ENCODE measurements at places on chromosomes 12 and 14.

DNA sequence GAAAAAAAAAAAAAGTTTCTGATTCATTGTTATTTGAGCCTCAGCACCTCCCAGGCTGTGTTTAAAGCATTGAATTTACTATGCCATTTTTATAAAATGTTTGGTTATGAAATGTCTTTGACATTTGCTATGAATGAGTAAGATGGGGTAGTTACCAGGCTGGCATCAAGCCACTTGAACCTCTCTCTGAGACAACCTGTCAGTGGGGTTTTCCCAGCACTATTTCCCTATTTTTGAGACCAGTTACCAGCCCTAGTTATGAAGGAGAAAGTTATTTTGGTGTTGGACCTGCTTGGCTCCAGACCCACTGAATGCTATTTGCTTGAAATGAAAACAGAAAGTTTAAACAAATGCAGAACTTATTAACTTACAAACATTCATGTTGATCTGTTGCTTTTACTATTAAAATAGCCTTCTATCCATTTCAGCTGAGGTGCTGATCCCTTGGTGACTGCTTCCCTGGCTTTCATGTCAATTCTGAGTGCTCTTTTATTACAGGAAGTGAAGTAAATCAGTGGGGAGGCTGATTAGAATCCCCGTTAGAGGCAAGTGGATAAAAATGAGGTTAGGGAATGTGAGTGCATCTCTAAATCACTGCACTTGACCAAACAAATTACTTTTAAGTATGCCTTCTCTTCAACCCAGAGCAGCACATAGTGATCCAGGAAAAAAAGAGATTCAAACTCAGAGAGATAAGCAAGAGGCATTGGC is 37.8 kb downstream of the LLPH start:
- no peak for DNase-seq

DNA sequence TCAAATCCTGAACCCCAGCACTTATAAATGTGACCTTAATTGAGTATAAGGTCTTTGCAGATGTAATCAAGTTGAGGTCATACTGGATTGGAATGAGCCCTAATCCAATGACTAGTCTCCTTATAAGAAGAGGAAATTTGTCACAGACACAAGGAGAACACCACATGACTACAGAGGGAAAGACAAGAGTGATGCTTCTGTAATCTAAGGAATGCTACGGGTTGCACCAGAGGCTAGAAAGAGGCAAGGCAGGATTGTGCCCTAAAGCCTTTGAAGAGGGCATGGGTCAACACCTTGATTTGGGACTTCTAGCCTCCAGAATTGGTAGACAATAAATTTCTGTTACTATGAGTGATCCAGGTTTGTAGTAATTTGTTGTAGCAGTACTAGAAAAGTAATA is 135.0 kb downstream of the FOXG1 start:
- no peak for DNase-seq

DNA sequence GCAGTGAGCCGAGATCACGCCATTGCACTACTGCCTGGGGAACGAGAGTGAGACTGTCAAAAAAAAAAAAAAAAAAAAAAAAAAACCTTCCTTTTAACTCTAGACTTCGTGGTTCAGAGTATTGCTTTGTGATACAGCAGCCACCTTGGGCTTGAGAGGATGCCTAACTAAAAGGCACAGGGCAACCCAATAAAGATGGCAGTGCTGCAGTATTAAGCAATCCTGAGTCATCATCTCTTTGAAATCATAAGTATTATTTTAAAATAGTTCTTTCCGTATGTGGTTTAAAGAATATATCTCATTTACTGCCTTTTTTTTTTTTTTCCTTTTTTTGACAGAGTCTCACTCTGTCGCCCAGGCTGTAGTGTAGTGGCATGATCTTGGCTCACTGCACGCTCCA is 116.1 kb downstream of the PLEKHA5 start:
- no peak for DNase-seq

DNA sequence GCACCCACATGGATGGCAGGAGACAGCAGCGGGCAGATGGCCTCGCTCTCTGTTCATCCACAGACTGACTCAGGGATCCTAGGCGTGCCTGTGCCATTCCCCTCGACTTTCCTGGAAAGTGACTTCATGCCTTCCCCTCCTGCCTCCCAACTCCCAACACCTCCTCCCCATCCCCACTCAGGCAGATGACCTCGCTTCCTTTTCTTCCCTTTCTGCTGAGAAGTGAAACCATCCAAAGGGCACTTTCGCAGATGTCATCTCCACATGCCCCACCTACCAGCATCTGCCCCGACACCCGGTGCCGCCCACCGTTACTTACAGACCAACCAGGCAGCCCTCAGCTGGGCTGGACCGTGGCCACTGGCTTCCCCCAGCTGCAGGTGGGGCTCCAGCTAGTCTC is 29.6 kb downstream of the BEGAIN start:
- DNase-seq, result no peak

DNA sequence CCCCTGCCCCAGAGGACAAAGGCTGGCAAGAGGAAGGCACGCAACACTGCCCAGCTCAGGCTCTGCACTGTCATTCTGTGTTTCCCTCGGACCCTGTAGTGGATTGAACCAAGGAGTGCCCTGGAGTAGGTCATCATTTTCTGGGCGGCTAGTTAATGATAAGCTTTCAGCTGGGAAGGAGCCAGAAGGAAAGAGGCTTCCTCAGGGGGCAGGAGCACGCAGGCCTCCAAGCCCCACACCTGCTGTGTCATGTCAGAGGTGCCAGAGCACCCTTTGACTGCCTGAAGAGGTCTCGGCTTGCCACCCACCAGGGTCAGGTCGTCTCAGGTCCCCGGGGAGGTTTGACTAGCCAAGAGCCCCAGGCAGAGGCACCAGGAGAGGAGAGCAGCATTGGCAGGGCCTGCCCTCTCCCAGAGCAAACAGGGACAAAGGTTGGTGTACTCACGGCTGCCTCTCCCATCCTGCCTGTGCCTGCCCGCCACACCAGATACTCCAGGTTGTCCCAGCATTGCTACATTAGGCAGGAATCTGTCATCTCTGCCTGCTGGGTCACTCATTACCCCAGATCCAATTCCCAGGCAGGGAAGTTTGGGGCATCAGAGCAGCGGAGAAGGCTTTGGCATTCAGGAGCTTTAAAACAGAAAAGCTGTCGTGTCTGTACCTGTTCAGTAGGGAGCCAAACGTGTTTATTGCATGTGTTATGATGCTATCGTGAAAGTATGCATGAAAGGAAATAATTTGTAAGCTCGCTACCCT is 33.5 kb upstream of the ATP2A2 start:
- no peak for DNase-seq

DNA sequence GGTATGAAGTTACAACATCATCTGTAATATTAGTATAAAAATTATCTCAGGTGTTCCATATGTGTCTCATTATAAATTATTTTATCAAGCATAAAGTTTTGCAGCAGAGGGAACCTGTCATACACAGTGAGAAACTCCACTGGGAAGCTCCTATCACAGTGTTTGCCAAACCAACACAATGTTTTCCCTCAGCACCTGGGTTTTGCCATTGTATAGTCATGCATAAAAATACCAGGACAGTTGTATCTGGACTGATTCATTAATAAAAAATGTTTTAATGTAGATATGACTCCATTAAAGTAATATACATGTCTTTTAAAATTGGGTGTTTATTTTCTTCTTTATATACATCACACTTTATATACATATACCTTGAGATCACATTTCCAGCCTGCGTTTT is 56.6 kb downstream of the METTL25 start:
- no peak for DNase-seq

DNA sequence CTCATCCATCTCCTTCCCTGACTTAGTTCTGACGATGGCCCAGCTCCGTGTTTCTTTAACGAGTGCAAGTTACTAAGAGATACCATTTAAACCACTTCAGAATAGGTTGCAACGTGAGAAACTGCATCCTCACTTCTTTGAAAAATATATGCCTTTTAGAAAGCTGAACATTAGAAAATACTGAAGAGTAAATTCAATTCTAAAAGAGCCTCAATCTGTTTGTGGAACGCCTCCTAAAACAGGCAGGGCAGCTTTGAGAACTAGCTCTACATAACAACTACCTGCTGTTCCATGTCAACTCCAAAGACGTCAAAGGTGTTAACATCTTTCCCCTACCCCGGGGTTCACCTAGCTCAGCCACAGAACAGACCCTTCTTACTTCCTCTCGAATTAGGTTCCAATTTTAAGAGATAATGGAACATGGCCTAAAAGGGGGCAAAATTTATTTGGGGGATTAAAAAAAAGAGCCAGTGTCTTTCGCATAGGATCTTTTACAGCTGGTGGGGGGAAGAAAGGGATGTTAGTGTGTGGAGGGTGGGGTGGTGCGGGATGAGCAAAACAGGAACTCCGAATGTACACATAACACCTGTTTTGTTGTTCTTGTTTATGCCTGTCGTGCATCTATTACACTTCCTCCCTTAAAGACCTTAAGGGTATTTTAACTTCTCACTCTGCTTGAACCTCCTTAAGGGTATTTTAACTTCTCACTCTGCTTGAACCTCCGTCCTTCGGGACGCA is 3.3 kb downstream of the BHLHE41 start:
- no peak for DNase-seq

DNA sequence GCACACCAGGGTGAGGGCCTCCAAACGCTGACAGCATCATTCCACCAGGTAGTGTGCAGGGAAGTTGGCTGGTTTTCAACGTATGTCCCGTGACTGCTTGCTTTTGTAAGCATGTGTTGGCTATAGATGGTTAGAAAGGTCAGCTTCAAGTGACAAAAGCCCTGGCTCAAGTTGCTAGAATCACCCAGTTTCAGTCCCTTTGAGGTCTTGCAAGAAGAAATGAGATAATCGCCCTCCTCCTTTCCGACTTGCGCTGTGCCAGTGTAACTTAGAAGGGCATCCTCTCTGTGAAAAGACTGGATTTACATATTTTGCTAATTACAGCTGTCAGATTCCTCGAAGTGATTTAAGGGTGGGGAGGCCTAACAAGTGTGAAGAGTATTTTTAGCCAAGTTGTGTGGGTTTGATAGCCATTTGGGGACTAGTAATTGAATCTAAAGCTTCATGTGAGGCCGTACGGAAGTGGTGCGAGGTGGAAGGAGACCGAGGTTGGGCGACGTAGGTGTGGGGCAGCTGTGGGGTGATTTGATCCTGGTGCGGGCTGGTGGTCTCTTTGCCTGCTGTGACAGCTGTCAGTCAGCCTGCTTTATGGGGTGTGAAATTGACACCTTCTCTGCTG is 94.7 kb downstream of the CHST11 start:
- DNase-seq, result no peak

DNA sequence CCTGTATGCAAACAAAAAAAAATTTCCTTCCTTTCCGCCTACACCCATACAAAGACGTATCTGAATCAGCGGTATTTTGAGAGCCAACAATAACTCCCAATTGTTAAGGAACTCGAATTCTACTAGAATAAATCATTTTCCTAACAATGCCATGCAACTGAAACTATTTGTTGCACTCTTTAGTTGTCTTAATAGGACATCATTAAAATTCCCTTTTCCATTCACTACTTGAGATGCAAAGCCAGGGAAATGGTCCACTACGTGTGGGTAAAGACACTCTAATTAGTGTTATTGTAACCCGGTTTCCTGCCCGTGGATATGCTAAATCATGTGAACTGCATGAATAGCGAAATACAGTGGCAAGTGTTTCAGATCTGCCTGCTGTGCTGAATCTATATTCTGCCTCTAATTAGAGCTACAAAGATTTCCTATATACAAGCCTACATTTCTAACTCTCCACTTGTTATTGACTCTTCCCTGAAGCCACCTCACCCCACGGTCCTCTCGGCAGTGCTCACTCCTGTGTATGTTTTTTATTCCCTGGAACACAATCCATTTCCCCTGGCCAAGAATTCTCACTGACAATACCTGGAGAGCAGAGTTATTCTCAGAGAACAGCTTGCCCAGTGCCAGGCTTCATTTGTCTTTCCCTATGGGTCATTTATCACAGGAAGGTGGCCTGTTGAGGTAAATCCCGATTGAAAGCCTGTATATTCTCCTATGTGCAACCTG is 168.3 kb downstream of the PAWR start:
- DNase-seq, result no peak

DNA sequence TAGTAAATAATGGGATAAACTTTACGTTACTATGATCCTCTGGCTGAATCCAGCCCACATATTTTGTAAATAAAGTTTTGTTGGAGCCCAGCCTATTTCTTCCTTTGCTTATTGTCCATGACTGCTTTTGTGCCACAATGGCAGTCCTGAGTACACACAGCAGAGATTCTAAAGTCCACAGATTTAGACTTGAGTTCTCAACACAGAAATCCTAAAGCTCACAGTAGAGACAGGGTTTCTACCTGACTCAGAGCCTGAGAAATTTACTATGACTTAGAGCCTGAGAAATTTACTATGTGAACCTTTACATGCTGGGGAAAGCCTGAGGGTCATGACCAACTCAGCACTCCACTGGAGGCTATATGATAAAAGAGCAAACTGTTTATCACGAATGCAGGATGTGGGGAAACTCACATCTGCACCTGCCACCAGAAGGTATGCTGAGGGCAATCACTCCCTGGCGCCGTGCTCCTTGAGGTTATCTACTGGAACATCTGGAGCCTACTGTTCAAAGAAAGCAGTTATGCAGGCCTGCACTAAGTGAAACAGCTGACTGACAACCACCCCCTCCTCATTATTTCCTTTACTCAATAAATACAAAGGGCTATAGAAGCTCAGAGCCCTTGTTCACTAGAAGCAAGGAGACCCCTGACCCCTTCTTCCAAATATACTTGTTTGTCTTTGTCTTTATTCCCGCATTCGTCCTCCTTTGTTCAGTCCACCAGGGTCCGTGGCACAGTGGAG is 52.6 kb upstream of the BICD1 start:
- peak; percentile 68 for DNase-seq

DNA sequence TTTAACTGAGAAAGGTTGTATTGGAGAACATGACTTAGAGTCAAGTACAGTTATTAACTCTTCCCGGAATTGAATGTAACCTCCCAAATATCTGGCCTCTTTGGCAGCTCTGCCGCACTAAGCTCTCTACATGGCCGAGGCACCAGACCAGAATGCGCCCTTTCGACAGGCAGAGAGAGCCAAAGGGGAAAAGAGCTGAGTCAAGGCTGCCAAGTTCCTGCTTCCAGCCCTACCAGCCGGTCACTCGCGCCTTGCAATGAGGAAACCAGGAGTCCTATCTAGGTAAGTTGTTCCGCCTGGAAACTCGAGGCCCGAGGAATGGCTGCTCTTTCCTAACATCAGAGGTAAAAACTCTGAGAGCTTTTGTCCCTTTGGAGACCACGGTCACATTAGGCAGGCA is 172.2 kb downstream of the BRMS1L start:
- no peak for DNase-seq

DNA sequence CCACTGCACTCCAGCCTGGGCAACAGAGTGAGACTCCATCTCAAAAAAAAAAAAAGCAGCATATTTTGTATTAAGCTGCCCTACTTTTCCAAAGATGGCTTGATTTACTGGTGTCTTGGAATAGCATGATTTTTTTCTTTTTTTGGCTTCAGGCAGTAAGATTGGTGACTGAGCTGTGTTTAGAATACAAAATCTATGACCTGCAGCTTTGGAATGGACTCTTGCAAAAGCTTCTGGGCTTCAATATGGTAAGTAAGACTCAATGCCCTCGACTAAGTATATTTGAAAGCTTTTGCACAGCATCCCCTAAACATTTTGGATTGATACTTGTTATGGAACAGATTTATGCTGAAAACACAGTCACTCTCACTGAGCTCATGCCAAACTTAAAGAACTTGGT is 87.8 kb downstream of the KNTC1 start:
- DNase-seq, result no peak
